ENCODE measurements at places on chromosomes 2 and 18.

- no peaks in the 10 kb centered on the region for H3K36me3 ChIP-seq
- H3K4me1 ChIP-seq: no peaks in the 10 kb centered on the region
- H3K27ac ChIP-seq: no peak overlapping the region
- no peaks in the 10 kb centered on the region for H3K27me3 ChIP-seq
- DNase-seq: no peak
- no peak overlapping the region for H3K4me3 ChIP-seq
Measured at GRCh38 chr2:10414591-10414990, 33.5 kb downstream of the ODC1 start.

DNA sequence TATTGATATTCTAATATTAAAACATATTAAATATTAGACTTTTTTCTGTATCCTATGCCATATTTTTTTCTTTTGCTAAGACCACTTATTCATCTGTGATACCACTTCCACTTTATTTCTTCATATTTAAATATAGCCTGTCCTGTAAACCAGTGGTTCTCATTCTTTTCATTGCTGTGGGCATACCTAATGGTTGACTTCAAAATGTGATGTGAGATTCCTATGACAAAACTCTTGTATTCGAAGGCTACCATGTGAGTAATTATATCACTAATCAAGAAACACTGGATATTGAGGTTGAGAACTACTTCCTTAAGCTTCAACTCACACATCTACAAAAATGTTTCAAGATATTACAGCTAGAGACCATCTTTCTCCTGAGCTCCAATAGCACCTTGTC is 3.6 kb downstream of the SCRN3 start:
- H3K27me3 ChIP-seq: no peaks in the 10 kb centered on the region
- H3K4me3 ChIP-seq: no peak overlapping the region
- no peak for DNase-seq

DNA sequence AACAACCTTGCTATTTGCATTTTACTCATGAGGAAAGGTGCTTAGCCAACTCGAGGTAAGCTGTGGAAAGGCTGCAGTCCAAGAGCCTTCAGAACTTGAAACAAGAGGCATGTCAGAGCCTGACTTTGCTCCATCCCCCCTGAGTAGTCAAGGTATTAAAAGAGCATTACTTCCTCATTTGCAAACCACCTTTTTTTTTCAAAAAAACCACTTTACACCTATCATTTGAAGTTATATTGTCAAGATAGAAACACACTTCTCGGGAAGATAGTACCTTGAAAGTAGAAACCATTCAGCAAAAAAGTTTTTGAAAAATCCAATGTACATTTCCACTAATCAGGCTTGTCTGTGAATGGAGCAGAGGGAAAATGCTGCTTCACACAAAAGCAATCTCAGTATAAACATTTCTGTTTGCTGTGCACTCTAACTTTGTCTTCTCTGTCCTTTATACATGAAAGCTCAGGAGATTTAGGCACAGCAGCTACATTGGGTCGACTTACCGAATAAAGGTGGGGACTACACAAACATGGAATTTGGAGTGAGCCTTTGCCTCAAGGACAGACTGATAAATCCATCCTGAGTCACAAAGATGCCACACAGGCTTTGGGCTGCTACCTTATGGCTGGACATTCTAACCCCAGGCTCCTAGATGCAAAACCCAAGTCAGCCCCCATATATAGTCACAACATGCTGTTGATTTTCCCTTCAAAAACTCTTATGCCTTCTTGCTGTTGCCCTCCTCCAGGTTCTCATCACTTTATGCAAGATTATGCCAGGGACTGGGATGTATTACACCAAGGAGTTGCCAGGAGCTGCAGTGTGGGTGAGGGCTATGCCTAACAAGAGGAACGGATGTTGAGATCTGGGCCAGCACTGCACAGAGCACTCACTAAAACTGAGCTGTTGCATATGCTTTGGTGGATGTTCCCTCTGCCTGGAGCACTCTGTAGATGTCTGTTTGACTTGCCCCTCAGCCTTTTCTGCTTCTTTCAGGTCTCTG is 41.4 kb upstream of the EML4 start:
- DNase-seq: no peak
- H3K27ac ChIP-seq: no peak overlapping the region
- H3K4me1 ChIP-seq: peaks cover 7% of the 10 kb centered on the region
- H3K27me3 ChIP-seq: peaks cover 9% of the 10 kb centered on the region

GRCh38 chr2:23926290-23926749 is 603 bp downstream of the ATAD2B start:
- peak overlapping the region; percentile 82 for H3K27ac ChIP-seq
- H3K4me3 ChIP-seq: peak overlapping the region; percentile 73
- no peaks in the 10 kb centered on the region for H3K36me3 ChIP-seq

- H3K4me3 ChIP-seq: no peak overlapping the region
- no peak for DNase-seq
- no peaks in the 10 kb centered on the region for H3K36me3 ChIP-seq
- H3K4me1 ChIP-seq: no peaks in the 10 kb centered on the region
Measured at GRCh38 chr18:76391038-76391437, 104.0 kb downstream of the ZNF516 start.

- no peaks in the 10 kb centered on the region for H3K36me3 ChIP-seq
- DNase-seq: no peak
- no peak overlapping the region for H3K4me3 ChIP-seq
- H3K27me3 ChIP-seq: peaks cover 8% of the 10 kb centered on the region
- peaks cover 3% of the 10 kb centered on the region for H3K4me1 ChIP-seq
Measured at GRCh38 chr2:99821039-99821438, 321.4 kb downstream of the AFF3 start.

DNA sequence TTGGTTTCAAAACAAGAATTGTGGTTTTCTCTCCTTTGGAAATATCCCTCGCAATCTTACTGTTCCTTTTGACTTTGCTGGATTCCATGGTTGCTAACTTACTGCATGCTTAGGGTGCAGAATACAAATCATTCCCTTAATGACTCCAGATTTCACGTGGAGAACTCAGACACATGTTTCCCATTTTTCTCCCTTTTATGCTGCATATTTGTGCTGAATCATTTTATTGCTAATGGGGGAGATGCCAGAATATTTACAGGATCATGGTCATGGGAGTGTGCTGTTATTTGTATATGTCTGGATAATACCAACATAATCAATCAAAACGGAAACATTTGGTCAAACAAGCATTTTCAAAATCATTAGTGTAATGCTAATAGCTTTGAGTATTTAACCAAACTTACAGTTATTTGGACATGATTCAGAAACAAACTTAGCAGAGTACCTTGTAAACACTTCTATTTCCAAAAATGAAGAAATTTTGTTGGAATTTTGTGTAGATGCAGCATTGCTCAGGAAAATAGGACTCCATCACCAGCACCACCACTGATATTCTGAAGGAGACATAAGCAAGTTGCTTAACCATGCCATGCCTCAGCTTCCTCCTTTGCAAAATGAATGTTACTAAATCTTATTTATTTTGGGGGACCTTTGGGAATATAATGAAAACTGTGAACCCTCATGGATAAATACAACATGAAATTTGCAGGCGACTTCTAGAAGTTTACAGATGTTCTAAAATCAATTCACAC is 122.5 kb upstream of the RND3 start:
- H3K27me3 ChIP-seq: no peaks in the 10 kb centered on the region
- peaks cover 8% of the 10 kb centered on the region for H3K4me1 ChIP-seq

DNA sequence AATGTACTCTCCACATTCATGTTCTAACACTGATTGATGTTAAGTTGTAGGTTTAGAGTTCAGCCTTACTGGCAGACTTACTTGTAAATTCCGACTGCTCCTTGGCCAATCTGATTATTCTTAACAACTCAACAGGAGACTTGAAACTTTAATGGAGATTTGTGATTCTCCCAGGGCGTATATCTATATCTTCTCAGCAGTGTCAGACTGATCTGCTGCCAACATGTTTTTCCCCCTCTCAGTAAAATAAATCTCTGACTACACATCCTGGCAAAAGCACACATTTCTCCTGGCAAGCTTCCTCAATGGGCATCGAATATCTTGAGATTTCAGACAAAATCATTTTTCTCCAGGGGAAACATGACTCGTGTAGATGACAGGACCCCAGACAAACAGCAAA is 1041.2 kb downstream of the DPP10 start:
- H3K4me1 ChIP-seq: no peaks in the 10 kb centered on the region
- H3K4me3 ChIP-seq: no peak overlapping the region
- no peaks in the 10 kb centered on the region for H3K36me3 ChIP-seq
- H3K27ac ChIP-seq: no peak overlapping the region
- no peaks in the 10 kb centered on the region for H3K27me3 ChIP-seq
- no peak for DNase-seq

GRCh38 chr2:205931388-205931787 is 154.6 kb downstream of the INO80D start:
- peak overlapping the region; percentile 93 for H3K27ac ChIP-seq
- H3K36me3 ChIP-seq: no peaks in the 10 kb centered on the region
- H3K4me1 ChIP-seq: peaks cover 19% of the 10 kb centered on the region
- DNase-seq: no peak
- H3K4me3 ChIP-seq: no peak overlapping the region
- H3K27me3 ChIP-seq: no peaks in the 10 kb centered on the region

GRCh38 chr18:79429785-79430281 is 34.1 kb downstream of the NFATC1 start:
- no peaks in the 10 kb centered on the region for H3K4me1 ChIP-seq
- no peak overlapping the region for H3K4me3 ChIP-seq
- no peaks in the 10 kb centered on the region for H3K36me3 ChIP-seq
- no peaks in the 10 kb centered on the region for H3K27me3 ChIP-seq
- no peak overlapping the region for H3K27ac ChIP-seq

GRCh38 chr2:46873604-46874068 is 42.0 kb downstream of the MCFD2 start:
- H3K36me3 ChIP-seq: no peaks in the 10 kb centered on the region
- H3K27me3 ChIP-seq: no peaks in the 10 kb centered on the region
- peak; percentile 94 for DNase-seq
- H3K4me1 ChIP-seq: peaks cover 18% of the 10 kb centered on the region

- DNase-seq: peak; percentile 15
- H3K27me3 ChIP-seq: no peaks in the 10 kb centered on the region
- peaks cover 13% of the 10 kb centered on the region for H3K4me1 ChIP-seq
- H3K27ac ChIP-seq: peak overlapping the region; percentile 39
- peak overlapping the region; percentile 77 for H3K4me3 ChIP-seq
Measured at GRCh38 chr2:46942143-46942526, 26.5 kb upstream of the MCFD2 start.

- no peaks in the 10 kb centered on the region for H3K4me1 ChIP-seq
- H3K27me3 ChIP-seq: peaks cover 1% of the 10 kb centered on the region
- no peak for DNase-seq
- H3K4me3 ChIP-seq: no peak overlapping the region
Measured at GRCh38 chr2:170425281-170425751, 247.4 kb downstream of the MYO3B start.

GRCh38 chr2:28613633-28614501 is 118.0 kb downstream of the PLB1 start:
- no peak overlapping the region for H3K27ac ChIP-seq
- H3K27me3 ChIP-seq: no peaks in the 10 kb centered on the region
- H3K36me3 ChIP-seq: no peaks in the 10 kb centered on the region
- H3K4me3 ChIP-seq: no peak overlapping the region

DNA sequence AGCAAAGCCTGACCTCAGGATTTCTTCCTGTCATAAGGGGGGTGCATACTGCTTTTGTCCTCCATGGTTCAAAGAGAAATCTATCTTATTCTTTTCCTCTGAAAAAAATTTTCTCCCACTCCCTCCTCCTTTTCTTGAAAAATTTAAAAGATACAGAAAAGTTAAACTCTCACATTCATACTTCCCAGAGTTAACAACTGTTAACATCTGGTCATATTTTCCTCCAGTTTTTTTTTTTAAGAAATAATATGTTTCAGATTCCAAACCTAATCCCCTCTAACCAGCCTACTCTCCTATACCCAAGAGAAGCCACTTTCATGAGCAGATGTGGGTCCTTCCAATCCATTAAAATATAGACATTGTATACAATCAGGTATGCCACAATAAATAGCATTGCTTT is 378.9 kb upstream of the HNRNPA3 start:
- no peak overlapping the region for H3K27ac ChIP-seq
- H3K4me3 ChIP-seq: no peak overlapping the region
- peaks cover 1% of the 10 kb centered on the region for H3K27me3 ChIP-seq
- H3K36me3 ChIP-seq: no peaks in the 10 kb centered on the region
- no peaks in the 10 kb centered on the region for H3K4me1 ChIP-seq

DNA sequence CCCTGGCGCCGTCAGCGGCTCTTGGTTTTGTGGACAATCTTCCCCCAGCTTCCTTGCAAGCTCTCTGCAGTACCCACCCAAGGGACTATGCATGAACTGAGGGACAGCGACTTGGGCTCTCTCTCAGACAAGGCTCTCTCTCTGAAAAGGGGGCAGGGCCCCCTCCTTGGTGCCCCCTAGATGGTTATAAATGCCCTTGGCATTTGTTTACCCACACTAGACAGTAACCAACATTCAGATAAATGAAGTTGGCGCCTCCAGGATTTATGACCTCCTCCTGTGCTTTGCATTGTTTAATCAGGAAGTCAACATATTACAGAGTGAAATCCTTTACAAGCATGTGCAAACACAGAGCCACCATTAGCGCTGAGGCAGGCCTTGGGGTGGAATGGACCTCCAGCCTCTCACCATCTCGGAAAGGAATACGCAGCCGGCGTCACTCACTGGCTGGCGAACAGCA is 547.4 kb upstream of the ID2 start:
- H3K4me3 ChIP-seq: no peak overlapping the region
- no peak overlapping the region for H3K27ac ChIP-seq
- no peaks in the 10 kb centered on the region for H3K4me1 ChIP-seq
- H3K36me3 ChIP-seq: no peaks in the 10 kb centered on the region
- no peaks in the 10 kb centered on the region for H3K27me3 ChIP-seq
- DNase-seq: peak; percentile 10

GRCh38 chr2:57990118-57990725 is 56.4 kb upstream of the VRK2 start:
- no peak overlapping the region for H3K27ac ChIP-seq
- no peaks in the 10 kb centered on the region for H3K4me1 ChIP-seq
- DNase-seq: no peak
- no peak overlapping the region for H3K4me3 ChIP-seq
- no peaks in the 10 kb centered on the region for H3K27me3 ChIP-seq

DNA sequence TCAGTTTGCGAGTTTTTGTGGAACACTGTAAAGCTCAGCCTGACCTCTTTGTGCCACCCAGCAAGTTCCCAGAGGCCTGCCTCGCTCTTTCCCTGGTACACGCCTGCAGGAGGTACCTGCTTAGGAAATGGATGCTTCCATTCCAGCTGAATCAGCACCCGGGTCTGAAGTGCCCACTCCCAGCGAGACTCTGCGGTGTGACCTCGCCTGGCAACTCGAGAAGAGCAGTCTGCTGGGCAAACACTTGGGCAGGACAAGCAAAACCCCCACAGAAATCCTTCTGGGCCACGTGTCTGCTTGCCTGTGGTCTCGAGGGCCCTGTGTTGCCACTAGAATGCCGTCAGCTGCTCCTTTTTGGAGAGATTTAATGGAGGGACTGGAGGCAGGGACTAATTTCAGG is 127.6 kb downstream of the MAPK4 start:
- H3K27me3 ChIP-seq: no peaks in the 10 kb centered on the region
- H3K4me1 ChIP-seq: no peaks in the 10 kb centered on the region
- no peak overlapping the region for H3K27ac ChIP-seq
- H3K4me3 ChIP-seq: no peak overlapping the region

- H3K4me1 ChIP-seq: no peaks in the 10 kb centered on the region
- no peak overlapping the region for H3K27ac ChIP-seq
- H3K36me3 ChIP-seq: no peaks in the 10 kb centered on the region
- no peaks in the 10 kb centered on the region for H3K27me3 ChIP-seq
- no peak for DNase-seq
Measured at GRCh38 chr2:21194858-21195271, 71.1 kb downstream of the TDRD15 start.
